ENCODE measurements at places on chromosomes 3 and 15.

DNA sequence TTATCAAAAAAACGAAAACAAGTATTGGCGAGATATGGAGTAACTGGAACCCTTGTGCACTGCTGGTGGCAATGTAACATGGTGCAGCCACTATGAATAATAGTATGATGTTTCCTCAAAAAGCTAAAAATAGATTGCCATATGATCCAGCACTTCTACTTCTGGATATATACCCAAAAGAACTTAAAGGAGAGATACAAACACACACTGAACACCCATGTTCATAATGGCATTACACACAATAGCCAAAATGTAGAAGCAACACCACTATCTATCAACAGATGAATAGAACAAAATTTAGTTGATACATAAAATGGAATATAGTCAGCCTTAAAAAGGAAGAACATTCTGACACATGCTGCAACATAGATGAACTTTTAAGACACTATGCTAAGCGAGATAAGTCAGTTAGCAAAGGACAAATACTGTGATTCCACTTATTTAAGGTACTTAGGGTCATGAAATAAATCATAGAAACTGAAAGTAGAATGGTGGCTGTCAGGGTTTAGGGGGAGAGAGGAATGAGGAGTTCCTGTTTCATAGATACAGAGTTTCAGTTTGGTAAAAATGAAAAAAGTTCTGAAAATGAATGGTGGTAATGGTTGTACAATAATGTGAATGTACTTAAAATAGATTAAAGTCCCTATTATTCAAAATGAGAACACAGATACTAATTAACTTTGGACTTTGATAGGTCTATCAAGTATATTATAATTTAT, 59.4 kb upstream of the IMPG2 start:
- no peak for DNase-seq

- no peak for DNase-seq
These were observed 4.9 kb downstream of the SLC12A6 start for GRCh38 chr15:34332553-34333120.

GRCh38 chr3:120448756-120449155, 2.0 kb downstream of the FSTL1 start:
- DNase-seq, result no peak

- no peak for DNase-seq
These were observed 169.3 kb downstream of the RAB11A start for GRCh38 chr15:66038387-66039116.

- DNase-seq, result no peak
These were observed 48.1 kb upstream of the CDV3 start for GRCh38 chr3:133525435-133525834.
